ENCODE measurements at places on chromosomes 6 and 20.

GRCh38 chr6:49852975-49853374 is 13.4 kb downstream of the CRISP1 start:
- DNase-seq: no peak

GRCh38 chr6:20906945-20907344 is 372.7 kb downstream of the CDKAL1 start:
- no peak for DNase-seq

DNA sequence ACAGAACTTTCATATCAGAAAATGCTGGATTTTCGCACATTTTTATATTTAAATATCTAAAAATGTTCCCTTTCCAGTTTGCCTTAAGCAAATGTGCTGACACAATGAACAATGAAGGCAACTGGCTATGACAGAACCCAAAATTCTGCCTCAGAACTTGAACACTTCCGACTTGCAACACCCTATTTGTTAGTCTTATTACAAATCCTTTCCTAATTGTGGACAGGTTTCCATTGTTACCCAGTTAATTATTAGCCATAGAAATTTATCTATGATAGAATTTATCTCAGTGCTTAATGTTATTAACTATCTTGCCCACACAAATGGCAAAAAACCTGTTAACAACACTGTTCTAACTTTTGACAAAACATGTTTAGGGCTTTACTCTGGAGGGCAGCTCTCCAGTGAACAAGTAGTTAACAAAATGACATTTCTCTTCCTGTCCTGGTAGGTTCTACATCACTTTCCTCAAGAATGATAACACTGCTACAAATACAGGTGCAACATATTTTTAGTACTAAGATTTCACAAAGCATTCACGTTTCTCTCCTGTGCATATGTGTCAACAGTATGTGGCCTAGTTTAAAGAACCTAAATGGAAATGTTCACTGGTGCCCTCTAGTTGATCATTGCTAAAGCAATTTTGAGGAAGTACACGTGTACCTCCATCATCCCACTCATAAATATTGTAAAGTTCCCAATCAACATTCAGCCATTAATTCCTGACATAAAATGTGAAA is 58.4 kb downstream of the HIVEP2 start:
- DNase-seq: no peak

DNA sequence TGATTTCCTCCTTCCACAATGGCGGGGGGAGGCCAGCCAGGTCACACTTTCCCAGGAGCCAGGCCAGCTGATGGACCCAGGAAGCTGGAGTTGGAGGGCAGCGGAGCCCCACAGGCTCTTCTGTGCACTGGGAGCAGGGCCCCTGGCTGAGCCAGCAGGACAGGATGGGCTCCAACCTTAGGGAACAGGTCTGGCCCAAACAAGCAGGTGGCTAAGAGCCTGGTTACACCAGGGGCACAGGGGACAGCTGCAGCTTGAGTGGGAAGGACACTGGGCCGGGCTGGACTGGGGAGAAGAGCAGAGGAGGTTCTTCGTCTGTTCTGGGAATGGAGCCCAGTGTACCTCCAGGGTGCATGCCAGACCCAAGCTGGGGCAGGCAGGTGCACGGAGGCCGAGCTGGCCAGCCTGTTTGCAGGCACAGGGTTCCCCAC is 102.3 kb downstream of the DLL1 start:
- DNase-seq: no peak

GRCh38 chr6:37021356-37022129 is 16.1 kb downstream of the FGD2 start:
- peak; percentile 49 for DNase-seq

GRCh38 chr20:15162079-15162647 is 824.8 kb upstream of the FLRT3 start:
- no peak for DNase-seq

- DNase-seq: peak; percentile 46
These were observed 78.0 kb downstream of the PTPN1 start for GRCh38 chr20:50588034-50588736.

Data from stimulated activated CD8-positive, alpha-beta memory T cell treated with anti-CD3 and anti-CD28 coated beads, Interleukin-15, amount 100 ng/mL, for 48 hours (primary cell).